Activated CD4-positive, alpha-beta T cell treated with anti-CD3 and anti-CD28 coated beads, Interleukin-2, amount 50 U/mL, for 4 hours (primary cell): ENCODE measurements at places on chromosomes 4 and X.

DNA sequence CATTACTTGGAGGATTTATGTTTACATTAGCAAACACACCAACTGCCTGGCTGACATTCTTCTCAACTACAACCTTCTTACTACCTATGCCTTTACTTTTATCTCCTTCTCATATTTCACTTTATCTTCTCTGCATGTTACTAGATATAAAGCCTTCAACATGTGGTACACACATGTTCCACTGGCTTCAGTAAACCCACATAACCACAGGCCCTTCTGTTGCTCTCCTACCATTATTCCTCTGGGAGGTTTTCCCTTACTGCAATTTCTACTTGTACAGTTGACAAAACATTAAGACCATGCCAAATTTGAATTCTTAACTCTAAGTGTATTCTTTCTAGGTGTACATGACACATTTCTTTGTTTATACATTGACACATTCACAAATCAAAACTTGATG is 133.1 kb downstream of the ARAP2 start:
- no peak for DNase-seq

DNA sequence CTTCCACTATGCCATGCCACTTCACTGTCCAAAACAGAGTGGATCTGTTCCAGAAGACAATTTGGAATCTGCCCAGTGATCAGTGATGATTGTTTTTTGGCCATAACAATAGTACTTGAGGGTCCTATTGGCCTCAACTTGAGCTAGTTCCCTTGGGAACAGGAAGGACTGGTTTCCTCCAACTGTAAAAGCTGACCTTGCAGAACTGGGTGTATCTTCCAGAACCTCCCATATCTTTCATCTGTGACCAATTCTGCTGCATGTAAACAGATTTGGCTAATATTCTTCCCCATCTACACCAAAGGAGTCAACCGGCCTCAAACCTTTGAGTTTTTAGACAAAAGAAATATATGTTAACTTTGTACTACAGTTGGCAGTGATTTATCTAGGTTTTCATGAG is 165.1 kb upstream of the TRPC5 start:
- DNase-seq, result no peak

- no peak for DNase-seq
Observed at GRCh38 chr4:22986262-22986661, 293.5 kb downstream of the GBA3 start.

DNA sequence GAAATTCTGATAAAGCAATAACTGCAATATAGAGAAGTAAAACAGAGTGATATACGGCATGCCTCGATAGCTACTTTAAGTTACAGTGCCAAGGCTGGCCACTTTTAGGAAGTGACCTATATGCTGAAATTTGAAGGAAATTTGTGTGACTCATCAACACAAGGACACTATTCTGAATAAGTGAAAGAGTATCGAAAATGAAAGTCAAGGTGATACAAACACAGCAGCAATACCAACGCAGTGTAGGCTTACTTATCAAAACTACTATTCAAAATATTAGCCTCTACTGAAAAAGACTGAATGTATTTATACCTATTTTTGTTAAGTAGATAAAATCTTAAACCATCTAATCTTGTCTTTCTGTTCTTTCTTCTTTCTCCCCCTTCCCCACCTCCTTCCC is 459.9 kb upstream of the GNPDA2 start:
- DNase-seq, result no peak

DNA sequence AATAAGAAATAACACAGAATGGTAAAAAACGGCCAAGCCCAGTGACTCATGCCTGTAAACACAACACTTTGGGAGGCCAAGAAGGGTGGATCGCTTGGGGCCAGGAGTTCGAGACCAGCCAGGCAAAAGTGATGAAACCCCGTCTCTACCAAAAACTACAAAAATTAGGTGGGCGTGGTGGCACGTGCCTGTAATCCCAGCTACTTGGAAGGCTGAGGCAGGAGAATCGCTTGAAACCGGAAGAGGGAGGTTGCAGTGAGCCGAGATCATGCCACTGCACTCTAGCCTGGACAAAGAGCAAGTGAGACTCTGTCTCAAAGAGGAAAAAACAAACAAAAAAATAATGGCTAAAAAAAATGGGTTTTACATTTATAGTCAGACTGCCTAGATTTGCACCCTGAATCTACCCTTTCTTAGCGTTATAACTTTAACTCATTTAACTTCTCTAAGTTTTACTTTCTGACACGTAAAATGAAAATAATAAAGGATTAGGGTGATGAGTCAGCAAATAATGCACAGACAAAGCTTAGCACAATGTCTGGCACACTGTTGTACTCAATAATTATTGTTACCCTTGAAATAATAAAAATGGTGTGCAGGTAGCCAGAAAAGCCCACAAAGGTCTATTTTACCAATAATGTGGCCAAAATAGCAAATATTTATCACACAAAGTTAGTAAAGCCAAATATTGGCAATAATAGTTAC is 55.0 kb downstream of the ATP11C start:
- no peak for DNase-seq

DNA sequence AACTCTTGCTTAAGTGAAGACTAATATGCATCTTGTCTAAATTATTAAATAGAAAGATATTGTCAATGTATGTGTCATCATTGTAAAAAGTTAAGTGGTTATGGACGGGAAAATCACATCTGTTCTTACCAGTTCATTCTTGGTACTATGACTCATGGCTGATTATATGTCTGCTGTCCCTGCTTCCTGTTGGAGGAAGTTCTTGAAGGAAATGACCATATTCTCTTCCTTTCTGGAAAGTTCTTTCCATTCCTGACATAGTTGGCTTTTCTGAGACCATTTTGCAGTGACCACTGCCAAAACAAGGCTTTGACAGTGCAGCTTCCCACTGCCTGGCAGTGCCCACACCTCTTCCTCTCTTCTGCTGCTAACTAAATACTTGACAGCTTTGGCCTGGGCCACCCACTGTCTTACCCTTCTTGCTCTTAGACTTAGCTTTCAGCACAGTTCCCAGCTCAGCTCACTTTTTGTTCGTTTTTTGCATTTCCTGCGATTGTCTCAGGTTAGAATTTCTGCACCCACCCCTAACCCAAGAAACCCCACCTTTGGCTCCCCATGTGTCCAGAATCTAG is 13.2 kb upstream of the CLDN24 start:
- DNase-seq, result no peak

DNA sequence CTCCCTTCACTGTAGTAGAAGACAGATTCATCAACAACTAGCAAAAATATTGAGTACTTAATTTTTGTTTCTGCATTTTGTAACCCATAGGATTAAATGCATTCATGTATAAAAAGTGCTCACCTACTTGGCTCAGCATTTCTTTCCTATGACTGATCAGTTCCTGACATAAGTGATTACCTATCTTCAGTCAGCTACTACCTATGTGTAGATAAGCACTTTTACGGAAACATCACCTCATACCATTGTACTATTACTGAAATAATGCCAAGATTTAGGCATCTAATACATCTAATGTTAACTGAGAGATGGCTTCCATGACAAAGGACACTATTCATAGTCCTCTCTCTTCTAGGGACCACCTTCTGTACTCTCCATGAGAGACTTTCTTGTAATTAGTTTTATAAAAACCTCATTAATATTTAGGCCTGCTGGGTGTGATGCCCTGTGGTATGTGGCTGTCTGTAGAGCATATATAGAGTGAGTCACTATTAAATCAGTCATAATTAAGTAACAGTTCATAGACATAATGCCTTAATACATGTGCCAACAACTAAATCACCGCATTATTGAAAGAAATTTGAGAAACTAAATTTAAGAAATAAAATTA is 147.0 kb downstream of the PDGFC start:
- DNase-seq, result no peak

GRCh38 chrX:111520506-111520905 is 9.1 kb downstream of the SERTM2 start:
- no peak for DNase-seq

- peak; percentile 0 for DNase-seq
Observed at GRCh38 chr4:23373261-23373660, 516.6 kb downstream of the PPARGC1A start.

- no peak for DNase-seq
Observed at GRCh38 chr4:144954230-144954629, 143.8 kb downstream of the ANAPC10 start.

DNA sequence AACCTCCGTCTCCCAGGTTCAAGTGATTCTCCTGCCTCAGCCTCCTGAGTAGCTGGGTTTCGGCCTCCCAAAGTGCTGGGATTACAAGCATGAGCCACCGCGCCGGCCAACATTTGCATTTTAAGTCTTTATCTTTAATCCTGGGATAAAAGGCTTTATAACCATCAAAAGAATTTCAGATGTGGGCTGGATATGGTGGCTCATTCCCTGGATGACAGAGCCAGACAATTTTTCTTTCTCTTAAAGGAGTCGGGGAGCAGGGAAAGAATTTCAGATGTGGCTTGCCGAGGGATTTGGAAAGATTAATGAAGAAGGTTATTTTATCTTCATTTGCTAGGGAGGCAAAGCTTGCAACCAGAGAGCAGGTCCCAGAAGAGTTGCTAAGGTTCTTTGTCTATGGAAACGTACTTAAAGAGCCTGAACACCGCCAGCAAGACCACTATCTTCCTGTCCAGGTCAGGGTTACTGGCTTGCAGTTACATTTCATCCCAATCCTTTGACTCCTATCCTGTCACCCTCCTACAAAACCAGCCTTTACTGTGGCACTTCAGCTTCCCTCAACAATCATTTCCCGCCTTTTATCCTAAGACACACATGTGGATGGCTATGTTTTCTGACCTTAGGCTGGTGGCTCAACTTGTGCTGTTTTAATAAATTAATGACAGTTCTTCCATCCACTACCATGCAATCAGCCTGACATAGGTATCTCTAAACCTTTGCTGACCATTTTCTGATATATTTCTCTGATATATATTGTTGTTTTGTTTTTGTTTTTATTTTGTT is 3.9 kb upstream of the KLHL8 start:
- DNase-seq, result no peak

DNA sequence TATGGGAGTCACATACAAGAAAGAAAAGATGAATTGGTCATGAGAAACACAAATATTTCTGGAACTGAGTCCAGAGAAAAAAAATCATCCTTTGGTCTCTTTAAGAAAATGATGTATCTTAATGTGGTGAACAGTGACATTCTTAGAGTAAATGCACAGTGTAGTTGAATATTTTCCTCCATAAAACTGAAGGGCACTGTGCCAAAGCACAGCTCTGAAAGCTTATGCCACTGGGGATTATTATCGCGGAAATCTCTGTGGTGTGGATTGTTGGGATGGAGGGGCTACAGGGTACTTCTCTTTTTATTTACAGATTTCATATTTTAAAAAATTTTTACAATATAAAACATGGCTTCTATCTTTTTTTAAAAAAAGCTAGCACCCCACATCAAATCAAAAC is 908.1 kb downstream of the CCSER1 start:
- no peak for DNase-seq

GRCh38 chr4:151129796-151130195 is 30.4 kb downstream of the RPS3A start:
- no peak for DNase-seq

DNA sequence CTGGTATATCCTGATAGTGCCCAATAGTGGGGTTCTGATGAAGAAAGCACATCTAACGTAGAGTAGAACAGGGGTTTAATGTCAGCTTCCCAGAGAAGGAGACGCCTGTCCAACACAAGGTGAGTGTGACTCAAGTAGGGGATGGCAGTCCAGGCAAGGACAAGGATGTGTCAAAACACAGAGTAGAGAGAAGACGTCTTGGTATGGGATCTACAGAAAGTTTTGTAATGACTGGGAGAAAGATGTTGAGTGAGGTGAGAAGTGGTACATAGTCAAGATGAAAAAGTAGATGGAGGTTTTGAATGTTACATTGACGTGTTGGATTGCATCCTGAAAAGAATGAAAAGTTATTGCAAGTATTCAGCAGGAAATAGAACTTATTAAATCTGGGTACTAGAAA is 124.4 kb downstream of the TMA16 start:
- no peak for DNase-seq

GRCh38 chrX:17042037-17042436 is 95.6 kb downstream of the REPS2 start:
- DNase-seq, result no peak

GRCh38 chr4:31417040-31417439 is 696.9 kb downstream of the PCDH7 start:
- no peak for DNase-seq
